ENCODE measurements at places on chromosomes 7 and 10. TPM values are rescaled to one million over a fixed set of nuclear protein-coding genes. Genes with fewer than 3 reads are reported as not detected.
A peak's percentile ranks its signal among the peaks of the same experiment; 100 is the strongest.

- peak; percentile 62 for DNase-seq
Observed at GRCh38 chr10:116777006-116777405, 34.6 kb upstream of the HSPA12A start.

DNA sequence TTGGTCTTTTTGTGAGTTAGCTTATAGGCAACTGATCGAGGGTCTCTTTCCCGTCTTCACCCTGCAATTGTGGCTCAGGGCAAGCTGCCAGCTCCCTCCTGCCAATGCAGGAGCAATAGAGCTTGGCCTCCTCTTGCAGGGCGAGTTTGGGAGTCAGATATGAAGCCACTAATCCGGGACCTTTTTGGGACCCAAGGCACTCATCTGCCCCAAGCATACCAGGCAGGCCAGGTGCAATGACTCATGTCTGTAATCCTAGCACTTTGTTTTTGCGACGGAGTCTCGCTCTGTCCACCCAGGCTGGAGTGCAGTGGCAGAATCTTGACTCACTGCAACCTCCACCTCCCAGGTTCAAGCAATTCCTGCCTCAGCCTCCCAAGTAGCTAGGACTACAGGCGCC lies 21.1 kb downstream of the LIMK1 start:
- no peak for DNase-seq

DNA sequence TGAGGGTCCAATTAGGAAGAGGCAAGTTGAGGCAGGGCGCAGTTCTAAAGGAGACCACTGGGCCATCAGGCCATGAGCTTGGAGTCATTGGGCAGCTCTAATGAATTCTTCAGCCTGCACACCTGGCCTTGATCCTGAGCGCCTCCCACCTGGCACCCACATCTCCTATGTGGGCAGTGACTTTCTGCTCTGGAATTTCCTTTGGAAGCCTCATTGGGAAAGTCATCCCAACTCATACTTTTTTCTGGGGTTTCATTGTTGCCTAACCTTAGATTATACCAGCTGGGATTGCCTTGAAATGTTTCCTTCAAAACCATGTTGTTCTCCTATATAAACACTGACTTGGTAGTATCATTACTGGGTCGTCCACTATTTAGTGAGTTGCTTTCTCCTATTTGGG lies 54.1 kb downstream of the PLPP4 start:
- DNase-seq, result no peak

- DNase-seq, result no peak
Observed at GRCh38 chr10:36452851-36453250, 672.5 kb upstream of the ANKRD30A start.

DNA sequence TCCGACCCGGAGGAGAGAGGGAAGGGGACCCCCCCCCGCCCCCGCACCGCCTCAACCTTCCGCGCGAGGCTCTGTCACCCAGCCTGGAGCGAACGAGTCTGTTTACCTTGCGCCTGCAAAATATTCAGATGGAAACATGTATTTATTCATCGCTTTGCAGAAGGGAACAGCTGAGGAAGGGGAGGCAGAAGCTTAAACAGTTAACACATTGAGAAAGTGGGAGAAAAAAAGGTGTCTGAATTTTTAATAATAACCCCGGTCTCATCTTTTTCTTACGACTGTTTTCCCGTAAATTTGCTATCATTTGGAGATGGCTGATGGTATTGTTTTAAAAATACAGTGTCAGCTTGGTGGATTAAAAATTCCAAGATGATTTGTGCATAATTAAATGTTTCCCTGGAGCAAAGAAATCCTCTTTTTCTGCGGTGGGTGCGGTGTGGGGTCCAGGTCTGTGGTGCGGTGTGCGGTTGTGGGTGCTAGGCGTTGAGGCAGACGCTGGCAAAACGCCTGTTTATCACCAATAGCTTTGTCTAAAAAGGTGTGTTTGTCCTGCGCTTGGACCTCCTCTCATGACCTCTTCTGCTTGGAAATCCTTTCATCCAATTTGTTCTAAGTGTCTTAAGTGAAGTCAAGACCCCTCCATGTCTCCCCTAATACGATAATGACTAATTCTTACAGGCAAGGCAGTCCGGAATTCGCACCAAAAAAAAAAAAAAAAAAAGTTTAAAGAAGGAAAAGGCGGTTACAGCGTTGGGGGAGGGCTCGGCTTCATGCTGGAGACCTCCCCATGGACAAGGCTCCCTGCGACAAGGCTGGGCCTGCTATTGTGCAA lies 1.6 kb downstream of the UNCX start:
- DNase-seq, result no peak

GRCh38 chr7:79927116-79927515 lies 207.5 kb upstream of the GNAI1 start:
- DNase-seq, result no peak

DNA sequence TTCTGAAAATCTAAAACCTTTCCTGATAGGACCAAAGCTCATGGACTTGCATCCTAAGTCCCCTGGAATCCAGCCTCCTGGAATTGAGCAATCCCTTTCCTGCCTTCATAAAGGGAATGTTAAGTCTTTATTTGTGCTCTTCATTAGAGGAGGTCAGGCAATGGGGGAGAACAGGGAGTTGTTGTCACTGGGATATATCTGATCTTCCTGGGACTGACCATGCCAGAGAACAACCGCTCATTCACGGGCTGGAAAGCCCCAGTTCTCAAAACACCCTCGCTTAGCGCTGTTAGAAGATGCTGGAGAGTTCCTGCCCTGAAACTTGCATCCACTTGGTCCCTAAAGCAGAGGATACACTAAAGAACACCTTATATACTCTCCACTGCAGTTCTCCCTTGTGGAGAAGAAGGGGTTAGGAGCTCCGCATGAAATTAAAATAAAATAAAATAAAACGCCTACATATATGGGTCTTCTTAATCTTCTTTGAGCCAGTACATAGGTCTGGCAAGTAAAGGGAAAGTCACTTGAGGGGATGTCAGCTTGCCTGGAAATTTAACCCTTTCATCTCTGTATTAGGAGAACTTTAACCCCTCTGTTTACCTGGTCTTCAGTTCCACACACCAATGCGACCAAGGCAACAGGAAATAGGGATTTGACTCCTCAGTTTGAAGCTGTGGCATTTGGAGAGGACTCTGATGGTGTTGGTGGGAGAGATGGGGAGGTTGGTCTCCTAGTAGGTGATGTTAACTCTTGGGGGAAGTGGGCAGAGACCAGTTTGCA lies 1.2 kb downstream of the SORCS1 start:
- no peak for DNase-seq

Gene OR2A1
- 0.19 TPM for total RNA-seq

Measured in cardiac septum (tissue), 1 donor.